AG04449 (cell line): ENCODE measurements at places on chromosomes 1 and 21.

GRCh38 chr1:246526380-246526779 is 19.3 kb upstream of the SMYD3 start:
- no peak for DNase-seq

GRCh38 chr1:97044159-97044760 is 322.7 kb downstream of the PTBP2 start:
- DNase-seq = no peak

GRCh38 chr1:67148516-67149178 is 13.9 kb upstream of the C1orf141 start:
- DNase-seq = no peak

DNA sequence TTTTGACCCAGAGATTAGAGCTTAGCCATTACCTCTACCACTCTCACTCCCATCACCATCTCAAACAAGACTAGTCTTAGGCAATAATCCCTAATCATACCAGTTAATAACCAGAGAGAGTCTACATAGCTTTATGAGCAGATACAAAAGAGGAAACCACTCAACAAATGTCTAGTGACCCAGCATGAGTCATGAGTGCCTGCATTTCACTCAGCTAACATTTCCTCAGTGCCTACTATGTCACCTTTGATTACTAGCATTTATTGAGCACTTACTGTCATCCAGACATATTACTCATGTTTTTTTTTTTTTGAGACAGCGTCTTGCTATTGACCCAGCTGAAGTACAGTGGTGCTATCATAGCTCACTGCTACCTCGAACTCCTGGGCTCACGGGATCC is 35.9 kb upstream of the GALNT2 start:
- DNase-seq = no peak

- no peak for DNase-seq
Measured at GRCh38 chr1:180173952-180174351, 19.3 kb downstream of the QSOX1 start.

GRCh38 chr1:58885998-58886397 is 102.2 kb upstream of the JUN start:
- DNase-seq = no peak

GRCh38 chr1:54300401-54300800 is 100.4 kb downstream of the MRPL37 start:
- no peak for DNase-seq

DNA sequence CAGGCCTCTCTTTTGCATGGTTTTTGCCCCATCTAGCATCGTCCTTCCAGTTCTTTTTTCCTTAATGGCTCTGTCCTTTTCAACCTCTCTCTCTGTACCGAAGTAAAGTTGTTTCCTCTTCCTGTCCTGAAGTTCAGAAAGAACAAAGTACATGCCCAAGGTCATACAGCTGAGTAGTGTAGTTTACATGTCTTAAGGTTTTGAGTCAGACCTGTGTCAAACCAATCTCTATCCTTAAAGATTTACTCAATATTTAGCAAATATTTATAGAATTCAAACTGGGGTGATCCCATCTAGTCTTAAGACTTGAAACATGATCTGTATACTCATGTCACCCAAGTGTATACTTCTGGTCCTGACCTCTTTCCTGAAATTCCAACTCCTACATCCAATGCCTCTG is 118.7 kb upstream of the SGIP1 start:
- no peak for DNase-seq

- DNase-seq = no peak
Measured at GRCh38 chr1:7266561-7266960, 481.3 kb downstream of the CAMTA1 start.
